Stimulated activated CD4-positive, alpha-beta T cell treated with anti-CD3 and anti-CD28 coated beads, Interleukin-1b, Interleukin-23, amount 100 ng/mL, for 1 hour (primary cell): ENCODE measurements at places on chromosomes 2 and 18.

DNA sequence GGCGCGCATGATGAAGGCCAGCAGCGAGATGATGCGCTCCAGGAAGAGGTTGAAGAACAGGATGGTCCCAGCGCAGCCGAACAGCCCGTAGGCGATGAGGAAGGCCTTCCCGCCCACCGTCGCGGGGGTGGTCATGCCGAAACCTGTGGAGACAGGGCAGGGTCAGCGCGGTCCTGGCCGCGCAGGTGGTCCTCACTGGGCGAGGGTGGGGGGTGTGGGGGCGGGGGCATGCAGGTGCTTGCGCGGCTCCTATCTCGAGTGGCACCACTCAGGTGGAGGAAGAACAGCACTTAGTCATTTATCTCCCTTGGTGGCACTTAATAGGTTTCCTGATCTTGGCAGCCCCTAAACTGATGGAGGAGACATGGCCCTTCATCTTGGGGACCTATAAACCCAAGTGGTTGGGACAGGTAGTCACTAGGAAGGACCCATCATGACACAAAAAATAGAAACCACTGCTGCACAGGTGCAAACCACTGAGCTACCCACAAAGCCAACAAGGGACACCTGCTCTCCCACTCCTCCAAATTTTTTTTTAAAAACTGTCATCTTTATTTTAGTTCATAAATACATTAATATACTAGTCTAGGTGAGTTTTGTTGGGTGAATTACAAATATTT lies 118.8 kb downstream of the MSH2 start:
- no peak for DNase-seq

GRCh38 chr2:200199005-200199404 lies 107.5 kb upstream of the SPATS2L start:
- no peak for DNase-seq

DNA sequence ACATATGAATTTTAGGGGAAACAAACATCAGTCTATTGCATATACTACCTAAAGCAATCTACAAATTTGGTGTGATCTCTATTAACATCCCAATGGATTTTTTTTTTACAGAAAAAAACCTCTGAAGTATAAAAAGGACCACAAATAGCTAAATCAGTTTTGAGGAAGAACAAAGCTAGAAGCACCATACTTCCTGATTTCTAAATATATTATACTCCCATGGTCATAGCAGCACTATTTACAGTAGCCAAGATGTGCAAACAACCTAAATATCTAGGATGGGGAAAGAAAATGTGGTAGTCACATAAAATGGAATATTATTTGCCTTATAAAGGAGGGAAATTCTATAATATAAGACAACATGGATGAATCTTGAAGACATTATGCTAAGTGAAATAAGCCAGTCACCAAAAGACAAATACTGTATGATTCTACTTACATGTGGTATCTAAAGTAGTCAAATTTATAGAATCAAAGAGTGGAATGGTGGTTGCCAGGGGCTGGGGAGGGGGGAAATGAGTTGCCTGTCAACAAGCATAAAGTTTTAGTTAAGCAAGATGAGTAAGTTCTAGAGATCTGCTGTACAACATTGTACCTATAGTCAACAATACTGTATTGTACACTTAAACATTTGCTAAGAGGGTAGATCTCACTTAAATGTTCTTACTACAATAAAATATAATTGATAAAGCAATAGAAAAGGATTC lies 17.6 kb upstream of the CASP8 start:
- no peak for DNase-seq

DNA sequence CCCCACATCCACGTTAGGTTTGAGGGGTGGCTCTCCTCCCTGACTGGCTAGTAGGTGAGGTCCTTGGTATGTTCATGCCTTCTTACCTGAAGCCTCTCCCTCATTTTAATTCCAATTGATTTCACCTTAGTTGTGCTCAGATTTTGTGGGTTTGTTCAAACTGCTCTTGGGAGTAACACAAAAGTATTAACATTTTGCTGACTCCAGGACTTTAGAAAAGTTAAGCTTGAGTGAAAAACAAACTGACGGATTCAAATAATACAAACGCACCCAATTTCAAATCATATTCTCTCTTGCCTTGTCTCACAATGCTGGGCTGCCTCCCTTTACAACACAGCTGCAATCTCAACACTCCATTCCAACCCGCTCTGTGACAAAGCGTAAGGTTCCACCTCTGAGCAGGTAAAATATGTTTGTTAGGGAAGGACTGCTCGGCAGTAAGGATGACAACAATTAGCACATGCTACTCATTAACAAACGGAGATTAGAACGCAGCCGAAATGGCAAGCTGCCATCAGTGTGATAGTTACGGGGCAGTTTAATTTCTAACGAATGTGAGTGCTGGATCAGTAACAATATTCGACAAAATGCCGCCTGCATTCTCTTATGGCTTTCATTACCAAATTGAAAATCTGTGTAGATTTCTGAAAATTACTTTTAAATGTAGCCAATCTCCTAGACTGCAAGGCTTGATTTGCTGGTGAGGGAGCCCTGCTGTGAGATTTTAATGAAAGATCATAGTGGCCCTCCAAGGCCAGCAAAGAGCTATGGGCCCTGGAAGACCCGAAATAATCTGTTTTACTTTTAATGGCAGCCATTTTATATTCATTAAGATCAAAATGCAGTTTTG lies 730.6 kb upstream of the FANCL start:
- DNase-seq: no peak

GRCh38 chr2:149039213-149039724 lies 770 bp downstream of the LYPD6B start:
- DNase-seq: no peak
